ENCODE measurements at places on chromosomes 11 and 22.

- no peak for DNase-seq
These were observed 26.6 kb downstream of the ZBED4 start for GRCh38 chr22:49880281-49880680.

GRCh38 chr11:61279934-61280659 lies 15.0 kb downstream of the VWCE start:
- no peak for DNase-seq

DNA sequence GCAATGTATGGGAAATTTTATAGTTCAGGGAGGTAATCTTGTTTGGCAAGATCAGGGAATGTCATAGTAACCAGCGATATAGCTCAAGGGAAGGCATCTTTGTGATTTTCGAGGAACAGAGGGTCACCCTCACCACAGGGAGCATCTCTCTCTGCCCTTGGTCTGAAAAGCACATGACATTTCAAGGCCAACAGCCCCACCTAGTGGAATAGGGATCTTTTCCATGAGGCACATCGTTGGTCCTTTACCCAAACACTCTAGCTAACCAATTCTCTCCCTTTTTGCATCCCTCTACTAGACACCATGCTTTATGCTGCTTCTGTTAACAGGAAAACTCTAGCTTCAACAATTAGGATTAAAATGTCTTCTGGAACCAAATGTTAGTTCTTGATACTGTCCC lies 179.0 kb downstream of the GRM5 start:
- DNase-seq = no peak

DNA sequence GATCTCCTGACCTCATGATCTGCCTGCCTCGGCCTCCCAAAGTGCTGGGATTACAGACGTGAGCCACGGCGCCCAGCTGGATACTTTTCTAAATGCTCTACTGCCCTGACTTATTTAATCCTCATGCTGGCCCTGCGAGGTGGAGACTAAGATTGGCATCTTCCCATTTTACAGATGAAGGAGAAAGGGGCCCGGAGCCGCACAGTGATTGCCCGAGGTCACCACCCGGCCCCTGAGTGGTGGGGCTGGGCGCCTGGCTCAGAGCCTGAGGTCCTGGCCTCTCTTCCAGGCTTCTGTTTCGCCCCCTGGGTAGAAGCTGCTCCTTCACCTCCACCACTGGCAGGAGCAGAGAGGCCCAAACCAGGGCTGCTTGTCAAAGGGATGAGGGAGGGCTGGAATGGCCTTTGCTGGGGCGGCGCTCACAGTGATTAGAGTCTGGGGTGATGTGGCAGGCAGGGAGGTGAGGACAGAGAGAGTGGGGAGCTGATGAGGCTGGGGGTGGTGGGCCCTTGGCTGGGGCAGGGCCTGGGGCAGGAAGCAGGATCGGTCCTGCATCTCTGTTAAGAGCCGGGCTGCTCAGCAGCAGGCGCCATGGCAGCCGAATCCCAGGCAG lies 15.4 kb upstream of the MPPED1 start:
- no peak for DNase-seq

- no peak for DNase-seq
These were observed 549.4 kb upstream of the API5 start for GRCh38 chr11:42762348-42762747.

- no peak for DNase-seq
These were observed 8.6 kb downstream of the PLEKHA7 start for GRCh38 chr11:17005646-17006045.

DNA sequence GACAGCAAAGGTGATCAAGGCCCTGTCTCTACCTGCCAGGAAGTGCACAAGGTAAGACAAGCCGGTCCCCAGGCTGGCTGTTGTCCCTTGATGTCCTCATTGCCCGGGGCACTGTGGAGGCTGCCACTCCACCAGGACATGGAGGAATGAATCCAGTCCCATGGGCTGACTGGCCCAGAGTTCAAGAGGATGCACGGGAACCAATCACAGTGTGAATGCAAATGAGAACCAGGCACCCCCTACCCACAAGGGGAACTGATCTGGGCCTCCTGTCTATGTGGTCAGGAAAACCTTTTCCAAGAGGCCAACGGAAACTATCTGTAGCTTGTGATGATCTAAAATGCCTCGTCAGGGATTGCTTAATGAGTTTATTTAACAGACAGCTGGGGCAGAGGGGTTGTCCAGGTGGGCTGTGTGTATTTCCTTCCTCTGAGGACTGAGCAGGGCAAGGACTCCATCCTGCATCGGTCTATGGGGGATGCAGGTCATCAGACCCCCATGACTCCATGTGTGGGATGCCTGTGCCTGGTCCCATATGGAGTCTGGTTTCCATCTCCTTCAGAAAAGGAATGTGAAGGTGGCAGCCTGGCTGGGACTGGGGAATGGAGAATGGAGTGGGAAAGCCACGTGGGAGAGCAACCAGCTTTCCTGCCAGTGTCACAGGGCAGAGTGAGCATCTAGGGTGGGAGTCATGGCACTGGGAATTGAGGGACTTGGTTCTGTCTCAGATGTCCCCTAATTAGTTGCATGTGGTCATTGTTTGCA lies 60.5 kb downstream of the CD82 start:
- no peak for DNase-seq

- no peak for DNase-seq
These were observed 361.3 kb downstream of the GRM5 start for GRCh38 chr11:88704485-88704884.

DNA sequence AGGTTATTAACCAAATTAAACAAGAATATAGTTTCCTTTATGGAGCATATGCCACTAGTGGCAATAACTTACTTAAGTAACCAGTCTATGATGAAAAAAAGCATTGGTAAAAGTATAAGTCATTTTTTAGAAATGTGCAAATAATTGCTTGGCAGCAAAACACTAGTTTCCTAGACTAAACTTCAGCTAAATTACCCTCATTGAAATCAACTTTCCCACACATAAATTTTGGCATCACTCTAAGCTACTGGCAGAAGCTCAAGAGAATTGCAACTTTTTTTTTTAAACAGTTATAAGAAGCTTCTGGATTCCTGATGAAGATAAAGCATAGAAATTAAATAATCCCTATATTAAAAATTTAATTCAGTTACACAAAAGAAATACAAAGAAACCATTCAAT lies 12.5 kb downstream of the CCDC34 start:
- DNase-seq = no peak

GRCh38 chr11:65826984-65827735 lies 6.6 kb upstream of the SNX32 start:
- DNase-seq = no peak

DNA sequence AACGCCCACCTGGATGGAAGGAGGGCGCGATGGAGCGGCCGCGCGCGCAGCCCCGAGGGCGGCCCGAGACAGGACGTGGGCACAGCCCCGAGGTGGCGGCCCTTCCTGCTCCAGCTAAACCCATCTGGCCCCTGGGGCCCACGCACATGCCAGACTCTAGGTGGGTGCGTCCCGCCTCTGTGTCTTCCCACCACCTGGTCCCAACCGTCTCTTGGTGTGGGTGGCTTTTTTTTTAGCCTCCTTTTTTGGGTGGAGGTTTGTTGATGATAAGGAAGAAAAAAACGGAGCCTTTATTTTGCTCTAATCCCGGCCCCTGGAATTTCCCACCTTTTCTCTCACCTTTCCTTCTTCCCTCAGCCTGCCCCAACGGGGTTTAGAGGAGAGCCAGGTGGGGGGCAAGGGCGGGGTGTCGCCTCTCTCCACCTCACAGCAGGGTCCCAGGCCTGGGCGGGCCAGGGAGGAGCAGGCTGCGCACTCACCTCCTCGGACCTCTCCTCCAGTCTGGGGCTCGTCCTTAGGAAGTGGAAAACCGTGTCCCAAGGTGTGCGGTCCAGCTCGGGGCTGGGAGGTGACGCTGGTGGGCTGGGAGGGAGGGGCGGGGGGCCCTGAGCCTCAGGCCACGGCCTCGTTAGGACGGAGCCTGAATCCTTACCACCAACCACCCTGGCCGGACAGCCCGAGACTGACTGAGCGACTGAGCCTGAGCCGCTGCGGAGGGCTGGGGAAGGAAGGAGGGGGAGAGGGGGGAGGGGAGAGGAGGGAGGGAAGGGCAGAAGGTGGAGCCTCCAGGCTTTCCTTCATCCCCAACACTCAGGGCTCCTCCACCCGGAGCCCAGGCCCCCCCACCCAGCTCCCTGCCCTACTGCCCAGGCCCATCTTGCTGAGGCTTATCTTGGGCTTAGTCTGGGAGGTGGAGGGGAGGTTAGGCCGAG lies at the start of gene SOX10:
Gene SOX10 (minus strand): TSS at position 696 of the 932 bp plus-strand sequence. CDS start 771 bp downstream, outside the sequence.
- no peak for DNase-seq
